Activated naive CD8-positive, alpha-beta T cell treated with anti-CD3 and anti-CD28 coated beads, Interleukin-2, amount 50 U/mL, for 24 hours (primary cell): ENCODE measurements at places on chromosomes 16 and 17.

DNA sequence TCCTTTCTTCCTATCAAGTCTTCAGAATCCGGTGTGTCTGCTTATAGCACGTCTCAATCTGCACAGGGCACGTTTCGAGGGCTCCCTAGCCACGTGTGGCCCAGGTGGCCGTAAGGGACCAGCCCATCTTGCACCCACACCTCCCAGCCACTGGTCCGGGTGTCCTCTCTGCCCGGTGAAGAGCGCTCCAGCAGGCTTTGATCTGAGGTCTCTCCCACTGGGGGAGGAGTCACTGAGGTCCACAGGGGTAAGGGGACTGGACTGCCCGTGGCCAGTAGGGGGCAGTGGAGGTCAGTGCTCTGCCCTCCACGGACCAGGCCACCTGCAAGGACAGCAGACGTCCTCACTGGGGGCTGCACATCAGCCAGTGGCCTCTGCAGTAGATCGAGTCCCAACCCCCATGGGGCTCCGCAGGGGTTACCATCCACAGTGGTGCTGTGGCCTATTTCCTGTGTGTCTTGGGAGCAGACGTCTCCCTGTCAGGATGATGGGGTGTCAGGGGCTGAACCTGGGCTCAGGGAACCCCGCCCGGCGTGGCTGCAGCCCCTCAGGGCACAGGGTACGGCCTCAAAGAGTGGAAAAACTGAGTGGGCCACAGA is 204.1 kb upstream of the CIBAR2 start:
- peak; percentile 68 for DNase-seq

GRCh38 chr17:17523001-17523730 is 27.0 kb upstream of the RASD1 start:
- no peak for DNase-seq

GRCh38 chr17:77098884-77099545 is 41.8 kb upstream of the SEC14L1 start:
- no peak for DNase-seq

- DNase-seq = no peak
Observed at GRCh38 chr17:1737531-1738291, 5.0 kb upstream of the SERPINF2 start.

DNA sequence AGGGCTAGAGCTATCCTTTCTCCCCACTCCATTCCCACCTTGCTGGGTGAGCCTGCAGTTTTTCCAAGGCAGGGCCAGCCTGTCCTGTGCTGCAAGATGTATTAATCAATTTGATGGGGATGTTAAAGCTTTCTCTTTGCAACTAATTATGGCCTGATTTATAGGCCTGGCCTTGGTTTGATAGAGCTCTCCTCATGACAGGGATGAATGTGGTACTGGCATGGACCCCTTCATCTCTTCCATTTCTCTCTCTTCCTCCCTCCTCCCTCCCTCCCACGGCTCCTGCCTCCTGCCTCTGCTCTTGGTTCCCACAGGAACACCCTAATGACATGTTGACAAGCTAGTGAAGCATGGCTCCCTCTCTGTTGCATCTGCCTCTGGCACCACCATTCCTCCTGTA is 47.2 kb upstream of the SKAP1 start:
- DNase-seq = no peak

- peak; percentile 27 for DNase-seq
Observed at GRCh38 chr16:81779536-81780320, 637 bp downstream of the PLCG2 start.

GRCh38 chr16:86031141-86031678 is 132.2 kb downstream of the IRF8 start:
- DNase-seq = no peak

- DNase-seq = no peak
Observed at GRCh38 chr17:66634193-66634592, 200.7 kb upstream of the CACNG5 start.

GRCh38 chr17:57707892-57708291 is 37.2 kb downstream of the CCDC182 start:
- no peak for DNase-seq

DNA sequence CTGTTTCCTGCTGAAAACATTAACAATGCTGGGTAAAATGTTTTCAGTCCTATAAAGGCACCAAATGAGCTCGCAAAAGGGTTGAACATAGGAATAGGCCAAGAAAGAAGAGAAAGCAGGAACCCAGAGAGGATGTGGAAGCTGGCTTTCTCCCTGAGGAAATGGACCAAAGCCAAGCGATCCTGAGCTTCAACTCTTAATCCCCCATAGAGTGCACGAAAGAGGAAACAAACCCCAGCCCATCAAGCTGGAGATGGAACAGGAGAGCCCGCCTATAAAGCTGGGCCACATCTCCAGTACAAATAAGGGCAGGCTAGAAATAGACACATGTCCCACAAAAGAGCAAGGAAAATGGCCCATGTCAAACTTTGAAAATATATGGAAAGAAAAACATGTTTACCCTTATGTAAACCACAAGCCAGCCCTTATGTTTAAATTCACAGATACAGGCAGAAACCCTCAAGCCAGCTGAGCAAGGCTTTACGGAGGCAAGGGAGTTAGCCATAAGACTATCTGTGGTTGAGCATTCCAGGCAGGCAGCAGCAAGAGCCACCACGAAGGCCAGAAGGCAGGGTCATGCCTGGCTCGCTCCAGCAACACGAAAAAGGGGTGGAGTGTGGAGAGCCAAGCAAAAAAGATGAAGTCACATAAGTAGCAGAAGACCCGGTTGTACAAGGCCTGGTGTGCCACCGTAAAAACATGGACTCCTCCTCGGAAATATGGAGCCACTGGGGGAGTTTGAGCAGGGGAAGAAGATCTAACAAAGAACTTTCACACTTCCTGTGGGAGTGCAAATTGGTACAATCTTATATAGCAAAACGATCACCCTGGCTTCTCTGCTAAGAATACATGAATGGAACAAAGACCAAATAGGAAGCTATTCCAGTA is 27.8 kb downstream of the COPRS start:
- DNase-seq = no peak

- no peak for DNase-seq
Observed at GRCh38 chr16:19210280-19210924, 42.4 kb downstream of the SYT17 start.

- DNase-seq = peak; percentile 84
Observed at GRCh38 chr16:17070882-17071592, 399.7 kb downstream of the XYLT1 start.

DNA sequence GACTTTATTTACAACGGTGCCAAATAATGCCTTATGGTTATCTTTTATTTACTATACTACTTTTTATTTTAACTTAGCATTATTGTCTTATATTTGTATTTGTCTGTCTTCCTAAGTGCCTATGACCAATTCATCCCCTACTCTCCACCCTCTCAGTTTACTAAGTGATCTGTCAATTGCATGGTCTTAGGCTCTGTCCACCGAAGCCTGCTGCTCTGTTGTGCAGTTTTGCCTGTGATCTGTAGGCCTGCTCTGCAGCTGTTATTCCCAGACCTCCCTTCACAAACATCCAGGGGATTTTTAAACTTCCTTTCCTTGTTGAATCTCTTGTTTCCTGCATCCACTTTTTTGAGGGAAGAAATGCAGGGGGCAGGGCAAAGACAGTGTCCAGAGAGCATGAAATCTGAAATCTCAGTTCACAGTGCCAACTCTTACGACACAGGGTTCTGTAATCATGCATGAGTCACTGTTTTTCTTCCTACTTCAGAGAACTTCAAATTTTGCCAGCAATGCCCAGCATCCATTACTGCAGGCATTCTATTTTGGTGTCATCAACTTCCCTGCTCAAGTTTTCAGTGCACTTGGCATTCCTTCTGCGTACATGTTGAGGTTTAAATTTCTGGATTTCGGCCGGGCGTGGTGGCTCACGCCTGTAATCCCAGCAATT is 11.4 kb downstream of the SLFN5 start:
- DNase-seq = no peak

GRCh38 chr16:71205482-71206131 is 24.9 kb downstream of the HYDIN start:
- DNase-seq = no peak

- DNase-seq = no peak
Observed at GRCh38 chr16:83802135-83802534, 5.6 kb upstream of the HSBP1 start.

GRCh38 chr17:50279181-50279526 is 4.9 kb downstream of the TMEM92 start:
- no peak for DNase-seq

GRCh38 chr17:27577884-27578717 is 52.9 kb upstream of the LGALS9 start:
- DNase-seq = no peak

- DNase-seq = no peak
Observed at GRCh38 chr16:69861292-69862030, 89.7 kb upstream of the CLEC18A start.

DNA sequence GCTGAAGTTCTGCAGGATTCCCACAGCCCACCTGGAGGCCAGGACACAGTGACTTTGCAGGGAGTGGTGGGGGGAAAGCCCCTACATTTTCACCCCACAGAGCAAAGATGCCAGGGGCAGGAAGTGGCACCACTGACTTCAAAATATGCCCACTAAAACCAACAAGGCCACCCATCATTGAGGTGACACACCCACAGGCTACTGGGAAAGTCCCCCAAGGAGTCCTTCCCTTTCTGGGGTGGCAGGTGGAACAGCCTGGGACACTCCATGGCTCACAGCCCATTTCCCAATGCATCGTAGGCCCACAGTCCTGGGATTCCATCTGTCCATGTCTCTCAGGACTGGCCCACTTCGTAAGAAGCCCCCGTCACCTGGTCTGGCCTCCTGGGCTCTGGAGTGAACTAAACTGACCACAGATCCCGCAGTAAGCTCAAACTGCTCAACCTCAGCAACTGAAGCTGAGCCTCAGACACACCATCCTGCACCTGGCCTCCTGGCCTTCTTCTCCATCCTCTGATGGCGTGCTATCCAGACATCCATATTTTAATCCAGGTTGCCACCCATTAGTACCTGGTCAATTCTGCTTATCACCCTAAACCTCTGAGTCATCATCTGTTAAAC is 7.5 kb upstream of the CCL1 start:
- no peak for DNase-seq

- no peak for DNase-seq
Observed at GRCh38 chr17:73261617-73261951, at the start of gene CPSF4L. CPSF4L (minus strand) TSS chr17:73261880; CDS start chr17:73261818, 62 bp downstream.

DNA sequence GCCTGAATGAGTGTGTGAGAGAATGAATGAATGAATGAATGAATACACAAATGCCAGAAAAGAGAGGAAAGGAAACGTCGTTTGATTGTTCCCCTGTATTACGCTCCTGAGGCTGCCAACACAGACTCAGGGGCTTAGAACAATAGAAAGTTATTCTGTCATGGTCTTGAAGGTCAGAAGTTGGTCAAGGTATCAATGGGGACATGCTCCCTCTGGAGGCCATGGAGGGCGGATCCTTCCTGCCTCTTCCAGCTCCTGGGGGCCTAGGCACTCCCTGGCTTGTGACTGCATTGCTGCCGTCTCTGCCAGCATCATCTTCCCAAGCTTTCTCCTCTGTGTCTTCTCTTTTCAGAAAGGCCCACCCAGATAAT is 1.5 kb upstream of the SLC38A8 start:
- peak; percentile 16 for DNase-seq

- no peak for DNase-seq
Observed at GRCh38 chr17:64032081-64032480, 11.6 kb upstream of the ICAM2 start.

GRCh38 chr17:54860617-54861470 is 39.8 kb upstream of the TOM1L1 start:
- DNase-seq = no peak

- no peak for DNase-seq
Observed at GRCh38 chr17:79668344-79669250, 57.7 kb upstream of the RBFOX3 start.

DNA sequence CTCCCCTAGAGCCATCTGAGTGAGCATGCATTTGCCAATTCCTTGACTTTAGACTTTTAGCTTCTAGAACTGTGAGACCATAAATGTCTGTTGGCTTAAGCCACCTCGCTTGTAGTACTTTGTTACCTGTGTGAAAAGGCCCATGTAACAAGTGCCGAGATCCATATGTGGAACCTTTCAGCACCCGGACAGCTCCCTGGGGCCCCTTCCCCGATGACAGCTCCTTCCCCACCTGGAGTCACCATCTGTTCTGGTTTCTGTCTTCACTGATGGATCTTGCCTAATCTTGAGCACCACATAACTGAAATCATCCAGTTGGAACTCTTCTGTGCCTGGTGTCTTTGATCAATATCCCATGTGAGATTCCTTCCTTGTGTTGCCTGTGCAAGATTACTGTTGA is 78.9 kb upstream of the EEF2KMT start:
- no peak for DNase-seq
